ENCODE measurements at places on chromosomes 3 and 15.

- no peak for DNase-seq
These were observed 358.1 kb downstream of the ULK4 start for GRCh38 chr3:41603807-41604206.

GRCh38 chr3:185727873-185728272 is 97.0 kb downstream of the IGF2BP2 start:
- DNase-seq, result no peak

DNA sequence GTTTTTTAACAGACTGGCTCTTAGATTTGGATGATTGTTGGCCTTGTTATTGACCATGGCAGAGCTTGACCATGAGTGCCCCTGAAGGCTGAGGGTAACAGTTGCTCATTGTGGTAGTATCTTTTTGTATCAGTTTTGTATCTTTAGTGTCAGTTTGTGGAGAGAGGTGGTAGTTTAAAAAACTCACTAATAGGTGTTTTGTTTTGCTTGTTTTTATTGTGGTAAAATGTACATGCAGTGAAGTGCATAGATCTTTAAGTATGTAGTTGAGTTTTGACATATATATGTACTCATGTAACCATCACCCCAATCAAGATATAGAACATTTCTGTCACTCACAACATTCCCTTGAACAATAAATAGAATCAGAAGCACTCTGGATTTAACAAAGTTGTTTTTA is 9.8 kb downstream of the GMPS start:
- DNase-seq, result no peak

DNA sequence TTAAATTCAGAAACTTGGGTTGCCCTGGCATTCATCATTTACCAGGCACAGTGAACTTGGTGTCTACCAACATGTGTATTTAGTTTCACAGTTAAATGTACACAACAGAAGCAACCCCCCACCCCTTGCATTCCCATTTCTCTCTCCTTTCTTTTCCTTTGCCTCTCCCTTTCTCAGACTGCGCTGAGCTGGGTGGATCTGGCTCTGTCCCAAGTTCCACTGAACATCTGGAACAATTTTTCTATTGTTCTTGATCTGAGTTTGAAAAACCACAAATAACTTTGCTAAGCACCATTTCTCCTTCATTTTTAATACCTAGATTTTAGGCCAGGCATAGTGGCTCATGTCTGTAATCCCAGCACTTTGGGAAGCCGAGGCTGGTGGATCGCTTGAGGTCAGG is 242.2 kb downstream of the ABHD5 start:
- no peak for DNase-seq

- no peak for DNase-seq
These were observed 1.5 kb upstream of the HEG1 start for GRCh38 chr3:125057186-125057850.

DNA sequence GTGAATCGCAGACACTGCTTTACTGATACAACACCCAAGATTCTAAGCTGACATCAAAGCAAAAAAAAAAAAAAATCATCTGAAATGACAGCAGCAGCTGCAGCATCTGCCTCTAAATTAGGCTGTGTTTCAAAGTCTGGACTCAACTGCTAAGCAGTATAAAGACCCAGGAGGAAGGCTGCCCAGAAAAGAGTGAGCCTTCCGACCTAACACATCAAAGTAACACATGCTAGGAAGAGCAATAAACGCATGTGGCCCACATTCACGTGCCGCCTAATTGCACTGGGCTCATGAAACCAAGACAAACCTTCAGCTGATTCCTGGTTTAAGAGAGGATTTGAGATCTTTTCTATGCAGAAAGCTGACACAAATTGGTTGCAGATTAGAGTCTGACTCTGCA is 317.1 kb downstream of the ZIC4 start:
- no peak for DNase-seq

DNA sequence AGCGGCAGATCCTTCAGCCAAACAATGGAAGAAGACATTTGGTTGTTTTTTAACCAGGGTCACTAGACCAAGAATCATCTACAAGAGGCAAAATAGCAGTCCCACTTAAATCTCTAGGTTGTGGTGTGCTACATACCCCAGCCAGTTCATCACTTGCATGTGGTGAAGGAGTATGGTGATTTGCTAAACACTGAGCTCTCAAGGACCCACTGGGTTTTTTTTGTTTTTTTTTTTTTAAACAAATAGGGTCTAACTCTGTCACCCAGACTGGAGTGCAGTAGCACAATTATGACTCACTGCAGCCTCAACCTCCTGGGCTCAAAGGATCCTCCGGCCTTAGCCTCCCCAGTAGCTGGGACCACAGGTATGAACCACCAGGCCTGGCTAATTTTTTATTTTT is 508.0 kb downstream of the FOXP1 start:
- DNase-seq, result no peak

DNA sequence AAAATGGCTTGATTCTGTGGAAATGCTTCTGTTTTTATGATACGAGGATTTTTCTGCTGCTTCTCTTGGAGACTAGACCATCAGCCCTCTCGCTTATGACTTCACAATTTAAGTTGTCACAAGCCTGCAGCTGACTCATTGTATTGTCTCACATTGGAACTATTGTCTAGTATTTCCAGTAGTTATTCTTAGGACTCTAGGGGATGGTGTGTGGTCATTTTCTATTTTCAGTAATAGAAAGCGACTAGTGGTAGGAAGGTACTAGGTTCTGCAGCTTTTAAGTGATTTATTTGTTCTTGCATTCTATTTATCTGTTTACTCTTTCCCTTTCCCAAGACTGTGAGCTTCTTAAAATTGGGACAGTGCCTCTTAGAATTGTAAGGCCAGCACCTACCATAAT is 66.3 kb upstream of the CRTC3 start:
- DNase-seq, result no peak

- no peak for DNase-seq
These were observed 18.2 kb upstream of the JMJD7 start for GRCh38 chr15:41809526-41810220.

DNA sequence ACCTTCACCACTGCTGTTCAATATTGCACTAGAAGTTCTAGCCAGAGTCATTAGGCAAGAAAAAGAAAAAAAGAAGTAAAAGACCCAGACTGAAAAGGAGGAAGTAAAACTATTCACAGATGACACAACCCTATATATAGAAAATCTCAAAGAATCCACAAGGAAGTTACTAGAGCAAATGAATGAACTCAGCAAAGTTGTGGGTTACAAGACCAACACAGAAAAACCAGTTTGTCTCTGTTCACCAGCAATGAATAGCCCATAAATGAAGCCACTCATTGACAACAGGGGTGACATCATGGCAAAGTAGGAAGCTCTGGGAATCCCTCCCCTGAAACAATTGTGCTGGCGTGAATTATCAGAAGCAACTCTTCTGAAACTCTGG is 4.6 kb downstream of the CFAP100 start:
- DNase-seq, result no peak

DNA sequence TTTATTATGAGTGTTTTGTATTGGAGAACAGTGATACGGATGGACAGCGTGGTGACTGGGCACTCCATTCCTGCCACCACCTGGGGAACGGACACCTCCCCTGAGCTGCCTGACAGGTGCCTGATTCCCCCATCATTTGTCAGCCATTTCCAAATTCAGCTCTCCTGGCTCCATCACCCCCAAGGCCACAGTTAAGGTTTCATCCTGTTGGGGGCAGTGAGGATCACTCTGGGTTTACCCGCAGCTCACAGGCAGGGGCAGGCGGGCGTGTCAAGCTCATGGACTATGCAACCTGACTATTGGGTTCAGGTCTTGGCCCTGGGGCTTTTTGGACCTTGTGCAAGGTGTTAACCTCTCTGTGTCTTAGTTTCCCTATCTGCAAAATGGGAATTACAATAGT is 76.3 kb downstream of the RAB11A start:
- DNase-seq, result no peak

GRCh38 chr3:123373474-123373987 is 75.4 kb downstream of the ADCY5 start:
- DNase-seq, result no peak

DNA sequence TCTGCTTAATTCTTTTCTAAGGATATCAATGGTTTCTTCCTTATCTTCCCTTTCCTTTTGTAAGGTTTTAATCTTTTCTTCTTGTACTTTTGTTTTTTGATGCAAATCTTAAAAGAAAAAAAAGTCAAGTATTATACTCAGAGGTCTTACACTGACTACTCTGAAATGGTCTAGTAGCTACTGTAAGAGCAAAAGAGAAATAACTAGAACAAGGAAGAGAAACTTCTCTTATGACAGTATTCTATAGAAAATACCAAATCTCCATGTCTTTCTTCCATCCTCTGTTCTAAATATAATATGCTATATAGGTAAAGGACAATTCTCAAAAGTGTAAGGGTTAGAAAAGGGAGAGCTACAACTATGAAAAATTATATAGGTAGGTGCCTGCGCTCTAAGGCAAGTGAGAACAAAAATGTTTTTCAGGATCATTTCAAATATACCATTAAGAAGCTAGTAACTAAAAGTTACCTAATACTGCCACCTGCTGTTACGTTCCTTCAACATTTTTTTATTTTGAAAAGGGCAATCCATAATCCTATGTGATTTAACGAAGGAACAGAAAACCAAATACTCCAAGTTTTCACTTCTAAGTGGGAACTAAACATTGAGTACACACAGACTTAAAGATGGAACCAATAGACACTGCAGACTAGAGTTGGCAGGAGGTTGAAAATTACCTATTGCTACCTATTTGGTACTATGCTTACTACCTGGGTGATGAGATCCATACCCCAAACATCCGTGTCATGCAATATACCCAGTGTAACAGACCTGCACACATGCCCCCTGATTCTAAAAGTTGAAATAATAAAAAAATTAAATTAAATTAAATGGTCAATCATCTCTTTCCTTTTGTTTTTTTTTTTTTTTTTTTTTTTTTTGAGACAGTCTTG is 36.7 kb downstream of the CIP2A start:
- DNase-seq, result no peak

GRCh38 chr15:40789119-40789518 is 17.8 kb upstream of the ZFYVE19 start:
- DNase-seq, result no peak

DNA sequence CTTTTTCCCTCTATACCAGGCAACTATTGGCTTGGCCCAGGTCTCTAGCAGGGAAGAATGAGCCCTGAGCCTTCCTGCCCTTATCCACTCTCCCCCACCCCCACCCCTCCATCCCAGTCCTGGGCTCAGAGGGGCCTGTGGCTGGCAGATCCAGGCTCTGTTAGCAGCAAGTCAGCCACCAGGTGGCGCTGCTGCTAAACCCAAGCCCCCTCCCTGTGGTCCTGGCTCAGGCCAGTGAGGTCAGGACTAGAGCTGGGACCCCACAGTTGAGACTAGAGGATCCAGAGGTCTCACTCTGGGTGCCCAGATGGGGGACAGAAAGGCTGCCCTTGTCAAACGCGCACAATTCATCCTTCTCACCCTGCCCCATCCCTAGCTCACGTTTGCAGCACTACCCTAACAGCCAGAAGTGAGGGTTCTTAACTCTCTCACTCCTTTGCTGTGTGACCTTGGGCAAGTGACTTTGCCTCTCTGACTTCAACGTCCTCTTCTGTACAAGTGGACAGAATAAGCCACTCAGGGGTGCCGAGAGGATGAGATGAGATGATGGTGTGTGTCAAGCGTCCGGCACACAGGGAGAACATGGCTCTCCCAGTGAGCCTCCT is 46.8 kb upstream of the SLC6A1 start:
- peak; percentile 72 for DNase-seq

DNA sequence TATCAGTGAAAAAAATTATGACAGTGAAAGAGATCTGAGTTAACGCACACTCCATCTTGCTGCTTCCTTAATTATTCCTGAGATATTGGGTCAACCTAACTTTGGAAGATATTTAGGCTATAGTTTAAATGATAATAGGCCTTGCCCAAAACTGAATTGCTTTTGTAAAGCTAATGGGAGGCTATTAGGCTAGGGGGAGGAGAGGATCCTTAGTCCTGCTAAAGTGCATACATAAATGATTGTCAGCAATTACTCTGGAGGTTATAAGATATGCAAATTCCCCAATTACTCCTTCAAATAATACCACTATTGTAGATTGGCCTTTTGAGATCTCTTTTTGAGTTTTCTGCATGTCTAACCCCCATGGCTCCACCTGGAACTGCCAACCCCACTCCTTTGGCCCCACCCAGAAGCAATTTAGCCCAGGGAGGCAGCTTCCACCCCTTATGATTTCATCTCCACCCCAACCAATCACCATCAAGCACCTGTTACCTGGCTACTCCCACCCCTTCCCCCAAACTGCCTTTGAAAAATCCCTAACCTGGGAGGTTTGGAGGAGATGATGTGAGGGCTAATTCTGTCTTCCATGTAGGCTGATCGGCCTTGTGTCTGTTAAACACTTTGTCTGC is 509.3 kb upstream of the TGFBR2 start:
- no peak for DNase-seq

DNA sequence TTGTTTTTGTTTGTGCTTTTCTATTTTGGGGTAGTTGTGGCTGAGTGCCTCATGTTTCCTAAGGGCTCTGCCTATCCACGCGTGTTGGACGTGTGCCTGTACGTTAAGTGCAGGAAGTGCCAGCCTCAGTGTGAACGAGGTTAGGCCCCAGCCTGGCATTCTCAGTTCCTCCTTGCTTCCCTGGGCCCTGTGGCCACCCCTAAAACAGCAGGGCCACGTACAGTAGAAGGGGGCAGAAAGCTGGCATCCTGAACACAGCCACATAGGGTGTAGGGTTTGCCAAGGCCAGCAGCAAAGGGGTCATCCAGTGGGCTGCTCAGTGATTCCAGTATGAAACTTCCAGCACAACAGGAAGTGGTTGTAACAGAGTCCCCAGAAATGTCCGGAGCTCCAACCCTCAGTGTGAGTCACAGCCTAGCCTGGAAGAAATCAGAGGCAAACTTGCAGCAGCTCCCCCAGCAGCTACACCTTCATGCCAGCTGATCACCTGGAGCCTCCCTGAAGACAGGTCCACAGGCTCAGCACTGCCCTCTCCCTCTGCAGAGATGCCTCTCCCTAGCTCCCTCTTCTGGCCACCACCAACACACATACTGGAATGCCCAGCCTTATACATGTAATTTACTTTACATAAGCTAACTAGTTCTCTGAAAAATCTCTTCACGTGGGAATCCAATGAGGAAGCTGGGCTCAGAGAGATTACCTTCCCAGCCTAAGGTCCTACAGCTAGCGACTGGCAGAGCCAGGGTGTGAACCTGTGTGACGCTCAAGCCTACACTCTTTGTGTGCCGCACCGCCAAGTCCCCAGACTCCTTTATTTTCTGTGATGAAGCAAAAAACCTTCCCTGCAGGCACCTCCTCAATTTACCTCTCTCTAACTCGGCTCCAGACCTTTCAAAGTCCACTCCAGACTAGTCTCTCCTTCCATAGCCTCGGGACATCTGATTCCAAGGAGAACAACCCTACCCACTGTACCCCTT is 26.6 kb downstream of the ILDR1 start:
- DNase-seq, result peak; percentile 49

Measured in activated naive CD4-positive, alpha-beta T cell treated with anti-CD3 and anti-CD28 coated beads, Interleukin-2, amount 10 ng/mL, durations not matched to agents 7 days and 5 days (primary cell).